ENCODE measurements at places on chromosomes 6 and 20.

- DNase-seq, result no peak
Measured at GRCh38 chr6:24330137-24330732, 27.6 kb downstream of the DCDC2 start.

DNA sequence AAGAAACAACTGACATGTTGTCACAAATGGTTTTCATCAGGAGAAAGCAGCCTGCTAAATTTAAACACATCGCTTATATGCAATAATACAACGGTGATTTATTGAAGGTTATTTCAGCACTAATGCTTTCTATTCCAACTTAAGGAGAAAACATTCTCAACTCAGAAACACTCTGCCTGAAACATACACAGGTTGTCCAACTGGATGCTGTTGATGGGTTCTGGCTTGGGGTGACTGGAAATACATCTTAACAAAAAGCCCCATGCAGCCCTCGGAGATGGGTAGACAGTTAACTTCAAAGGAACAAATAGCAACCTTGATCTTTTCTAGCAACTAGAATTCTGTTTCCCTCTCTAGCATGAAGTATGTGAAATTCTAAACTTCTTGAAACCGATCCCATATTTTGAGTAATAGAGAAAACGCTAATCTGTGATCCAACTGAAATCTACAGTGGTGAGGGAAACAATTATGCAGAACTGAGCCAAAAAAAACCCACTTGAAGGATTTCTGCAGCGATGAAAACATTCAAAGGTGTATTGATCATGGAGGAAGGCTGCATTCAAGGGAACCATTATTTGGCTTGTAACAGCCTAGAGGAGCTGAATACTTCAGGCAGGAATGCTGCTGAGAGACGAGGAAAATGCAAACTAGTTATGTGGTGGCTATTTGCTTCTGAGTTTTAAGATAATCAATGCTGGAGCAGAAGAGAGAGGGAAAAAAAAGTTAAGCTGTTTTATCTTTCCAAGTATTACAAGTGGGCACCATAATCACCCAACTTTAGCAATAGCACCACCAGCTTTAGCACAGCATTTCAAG lies 6.9 kb downstream of the ZMYND8 start:
- no peak for DNase-seq

- DNase-seq, result no peak
Measured at GRCh38 chr6:45436544-45437438, 59.1 kb upstream of the SUPT3H start.

GRCh38 chr6:3825331-3825831 lies 23.8 kb upstream of the FAM50B start:
- no peak for DNase-seq

GRCh38 chr20:9989066-9989724 lies 45.6 kb upstream of the ANKEF1 start:
- DNase-seq, result no peak

GRCh38 chr6:158977382-158977781 lies 22.6 kb downstream of the RSPH3 start:
- no peak for DNase-seq

DNA sequence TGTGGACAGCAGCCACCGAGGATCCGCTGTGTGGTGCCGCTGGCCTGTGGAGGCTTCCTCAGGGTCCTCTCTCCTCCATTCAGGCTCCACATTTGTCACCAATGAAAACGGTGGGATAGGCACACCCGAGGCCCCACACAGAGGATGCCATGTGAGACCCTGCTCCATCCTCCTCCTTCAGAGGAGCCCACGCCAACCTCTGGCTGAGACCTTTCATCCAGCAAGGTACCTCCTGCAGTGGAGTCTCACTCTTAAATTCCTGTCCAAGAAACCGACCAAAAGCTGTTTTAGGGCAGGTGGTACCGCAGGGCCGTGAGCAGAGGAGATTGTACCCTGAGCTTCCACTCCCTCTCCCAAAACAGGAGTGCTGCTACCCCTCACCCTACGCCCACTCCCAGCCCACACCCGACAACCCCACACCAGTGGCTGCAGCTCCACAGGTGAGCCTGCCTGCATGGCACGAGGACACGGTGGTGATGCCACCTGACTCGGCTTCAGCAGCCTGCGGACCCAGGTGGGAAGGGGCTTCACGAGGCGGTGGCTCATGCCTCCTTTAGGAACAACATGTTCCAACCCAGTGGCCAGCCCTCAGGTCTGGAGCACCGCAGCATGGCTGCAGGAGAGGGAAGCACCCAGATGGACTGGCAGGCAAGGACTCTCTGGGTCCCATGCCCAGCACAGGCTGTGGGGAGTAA lies 237.6 kb upstream of the AFDN start:
- no peak for DNase-seq

GRCh38 chr20:51710361-51710894 lies 57.8 kb downstream of the ATP9A start:
- DNase-seq, result no peak

DNA sequence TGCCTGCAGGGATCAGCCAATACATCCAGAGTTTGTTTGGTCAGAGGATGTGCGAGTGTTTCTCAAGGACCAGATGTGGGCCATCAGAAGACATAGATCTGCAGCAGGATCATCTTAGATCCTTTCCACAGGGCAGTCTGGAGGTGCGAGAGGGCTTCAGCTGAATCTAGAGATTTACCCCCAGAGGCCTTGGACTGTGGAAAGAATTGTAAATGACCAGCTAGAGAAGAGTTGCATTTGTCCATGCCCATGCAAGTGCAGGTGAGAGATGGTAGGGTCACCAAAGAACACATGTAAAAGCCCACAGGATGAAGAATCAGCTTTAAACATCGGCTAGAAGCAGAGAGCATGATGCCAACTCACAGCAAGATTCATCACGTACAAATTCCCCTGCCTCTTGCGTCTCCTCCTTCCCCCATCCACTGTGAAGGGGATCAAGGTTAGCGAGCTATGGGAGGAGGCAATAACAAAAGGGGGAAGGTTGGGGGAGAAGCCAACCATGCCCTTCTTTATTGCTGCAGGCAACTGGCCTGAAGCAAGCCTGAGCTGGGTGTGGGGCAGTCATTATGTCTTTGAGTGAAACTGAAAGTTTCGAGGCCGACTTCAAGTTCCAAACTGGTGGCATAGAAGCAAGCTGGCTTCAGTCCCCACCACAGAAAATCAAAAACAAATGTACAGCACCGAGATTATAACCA lies 83.5 kb downstream of the SCML4 start:
- DNase-seq, result no peak

DNA sequence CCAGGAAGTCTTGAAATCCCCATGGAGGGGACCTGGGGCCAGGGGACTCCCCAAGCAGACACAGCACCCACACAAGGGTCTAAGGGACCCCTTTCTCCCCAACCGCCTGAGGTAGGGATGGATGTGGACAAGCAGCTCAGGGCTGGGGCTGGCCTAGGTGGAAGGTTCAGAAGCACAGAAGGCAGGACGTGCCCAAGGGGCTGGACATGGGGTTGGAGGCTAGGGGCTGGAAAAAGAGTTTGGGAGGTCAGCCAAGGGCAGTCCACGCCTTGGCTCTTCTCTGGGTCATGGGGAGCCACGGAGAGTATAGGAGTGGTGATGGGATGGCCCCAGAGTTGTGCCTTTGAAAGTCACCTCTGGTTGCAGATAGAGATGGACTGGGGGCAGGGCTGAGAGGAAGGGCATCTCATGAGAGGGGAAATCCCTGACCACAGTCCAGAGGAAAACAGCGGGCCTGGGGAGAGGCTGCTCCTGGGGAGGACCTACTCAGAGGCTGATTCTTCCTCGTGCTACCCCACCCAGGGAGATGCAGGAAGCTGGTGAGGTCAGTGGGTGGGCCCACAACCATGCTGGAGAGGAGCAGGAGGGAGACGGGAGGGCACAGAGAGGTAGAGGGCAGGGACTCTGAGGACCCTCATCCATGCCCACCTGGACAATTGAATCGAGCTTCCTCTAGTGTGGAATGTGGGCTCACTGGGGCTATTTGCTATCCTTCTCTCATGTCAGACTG lies 2.5 kb upstream of the HSPA12B start:
- no peak for DNase-seq

DNA sequence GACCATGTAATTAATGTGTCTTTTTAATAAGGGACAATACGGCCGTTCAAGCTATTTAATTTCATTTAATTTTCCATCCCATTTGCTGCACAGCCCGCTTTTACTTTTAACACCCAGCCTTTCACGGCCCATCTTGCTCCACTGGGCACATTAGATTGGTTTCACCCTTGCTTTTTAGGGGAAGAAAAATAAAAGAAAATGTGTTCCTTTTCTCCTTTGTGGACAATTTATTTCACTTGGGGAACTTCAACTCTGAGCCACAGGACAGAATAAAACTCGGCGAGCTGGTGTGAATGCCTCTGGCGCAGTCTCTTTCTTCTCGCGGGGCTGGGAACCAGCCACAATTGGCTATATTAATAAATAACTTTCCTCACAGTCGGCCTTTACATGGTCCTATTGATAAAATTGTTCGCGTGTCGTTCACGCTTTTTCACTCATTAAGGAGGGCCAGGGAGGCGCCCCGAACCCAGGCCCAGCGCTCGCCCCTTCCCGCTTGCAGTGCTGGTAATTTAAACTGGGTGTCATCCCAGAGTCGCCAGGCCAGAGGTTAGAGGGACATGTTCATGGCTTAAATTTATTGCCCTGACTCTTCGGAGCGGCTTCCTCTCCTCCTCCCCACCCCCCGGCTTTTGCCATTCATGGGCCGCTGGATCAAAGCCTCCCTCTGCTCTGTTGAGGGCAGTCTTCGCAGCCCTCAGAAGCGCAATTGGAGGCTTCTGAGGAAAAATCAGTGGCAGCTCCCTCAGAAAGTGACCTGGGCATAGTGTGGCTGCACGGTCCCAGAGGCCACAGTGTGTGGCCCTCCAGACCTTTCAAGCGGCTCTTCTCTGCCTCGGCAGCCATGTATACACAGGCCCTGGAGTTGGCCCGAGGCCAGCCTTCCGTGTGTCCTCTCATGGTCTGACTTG lies 2.2 kb upstream of the PRDM13 start:
- no peak for DNase-seq

GRCh38 chr6:145838305-145838704 lies 23.7 kb upstream of the FBXO30 start:
- DNase-seq, result no peak

GRCh38 chr20:57048027-57048869 lies 218.2 kb downstream of the BMP7 start:
- no peak for DNase-seq

- DNase-seq, result no peak
Measured at GRCh38 chr20:14830466-14830865, 493.1 kb upstream of the FLRT3 start.

- DNase-seq, result no peak
Measured at GRCh38 chr6:97160280-97160679, 122.7 kb downstream of the MMS22L start.

- DNase-seq, result no peak
Measured at GRCh38 chr20:24531631-24532419, 62.4 kb downstream of the SYNDIG1 start.

GRCh38 chr20:37218976-37219375 lies 39.6 kb upstream of the MROH8 start:
- DNase-seq, result no peak

DNA sequence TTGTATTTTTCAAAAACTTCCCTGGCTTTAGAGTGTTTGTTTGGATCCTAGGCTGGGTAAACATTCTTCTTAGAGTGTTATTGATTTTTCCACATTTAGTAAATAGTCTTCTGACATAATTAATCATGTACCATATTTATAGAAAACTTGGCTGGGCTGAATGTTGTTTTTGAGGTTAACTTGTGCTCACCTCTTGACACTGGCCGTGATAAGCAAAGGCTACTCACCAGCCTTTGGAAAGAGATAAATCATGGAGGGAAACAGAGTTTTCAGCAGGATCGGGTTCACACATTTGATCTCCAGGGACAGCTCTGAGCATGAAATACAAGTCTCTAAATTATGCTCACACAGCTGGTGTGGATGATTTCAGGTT lies 6.2 kb upstream of the CD93 start:
- DNase-seq, result peak; percentile 75

- DNase-seq, result no peak
Measured at GRCh38 chr6:31945507-31946369, at the start of gene CFB. CFB (plus strand) TSS chr6:31946095; CDS start chr6:31946222, 127 bp downstream.

DNA sequence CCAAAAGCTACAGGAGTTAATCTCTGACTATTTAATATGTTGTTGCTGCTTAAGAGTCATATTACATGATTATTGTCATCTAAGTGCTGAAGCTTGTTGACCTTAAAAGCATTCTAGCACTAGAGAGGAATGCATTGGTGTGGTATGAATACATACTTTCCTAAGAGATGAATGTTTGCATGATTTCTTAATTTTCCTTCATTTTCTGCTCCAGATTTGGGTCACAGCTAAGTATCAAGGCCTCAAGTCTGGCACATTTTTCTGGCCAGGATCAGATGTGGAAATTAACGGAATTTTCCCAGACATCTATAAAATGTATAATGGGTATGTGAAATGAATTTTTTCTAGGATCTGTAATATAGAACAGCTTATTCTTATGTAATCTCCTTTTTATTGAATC lies 53.6 kb downstream of the ENPP1 start:
- DNase-seq, result no peak
